T-helper 22 cell (primary cell): ENCODE measurements at places on chromosomes 16 and 17.

DNA sequence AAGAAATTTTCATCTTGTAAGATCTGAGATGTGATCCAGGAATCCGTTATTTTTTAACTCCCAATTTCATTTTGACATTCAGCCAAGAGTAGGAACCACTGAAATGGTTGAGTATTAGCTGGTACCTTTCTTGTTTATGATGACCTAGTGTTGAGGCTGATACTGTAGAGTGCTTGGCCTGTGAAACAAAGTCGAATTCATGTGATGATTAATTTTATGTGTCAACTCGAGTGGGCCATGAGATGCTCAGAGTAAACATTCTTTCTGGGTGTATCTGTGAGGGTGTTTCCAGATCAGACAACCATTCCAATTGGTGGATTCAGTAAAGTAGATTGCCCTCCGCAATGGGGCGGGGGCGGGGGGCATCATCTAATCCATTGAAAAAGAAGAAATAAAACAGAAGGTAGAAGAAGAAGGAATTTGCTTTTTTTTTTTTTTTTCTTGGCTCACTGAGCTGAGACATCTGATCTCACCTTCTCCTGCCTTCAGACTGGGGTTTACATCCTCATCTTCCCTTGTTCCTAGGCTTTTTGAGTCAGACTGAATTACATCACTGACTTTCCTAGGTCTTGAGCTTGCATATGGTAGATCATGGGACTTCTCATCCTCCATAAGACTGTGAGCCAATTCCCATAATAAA is 264.6 kb upstream of the KCNJ16 start:
- DNase-seq: no peak

GRCh38 chr17:55327225-55328088 is 62.7 kb downstream of the HLF start:
- DNase-seq: no peak

DNA sequence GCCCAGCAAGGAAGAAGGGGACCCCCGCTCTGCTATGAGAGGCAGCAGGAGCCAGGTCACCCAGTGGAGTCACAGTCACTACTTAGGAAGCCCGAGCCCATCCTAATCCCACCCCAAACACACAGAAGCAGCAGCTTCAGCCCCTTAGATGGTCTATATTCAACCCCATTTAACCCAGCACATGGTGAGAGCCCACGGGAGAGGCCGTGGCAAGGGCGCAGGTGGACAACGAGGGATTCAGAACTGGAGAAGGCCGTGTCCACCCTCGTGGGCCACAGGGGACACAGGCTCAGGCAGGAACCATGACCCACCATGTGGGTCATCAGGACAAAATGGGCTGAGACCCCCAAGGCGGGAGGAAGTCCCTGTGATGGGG is 1.6 kb upstream of the TRPV3 start:
- DNase-seq: no peak

DNA sequence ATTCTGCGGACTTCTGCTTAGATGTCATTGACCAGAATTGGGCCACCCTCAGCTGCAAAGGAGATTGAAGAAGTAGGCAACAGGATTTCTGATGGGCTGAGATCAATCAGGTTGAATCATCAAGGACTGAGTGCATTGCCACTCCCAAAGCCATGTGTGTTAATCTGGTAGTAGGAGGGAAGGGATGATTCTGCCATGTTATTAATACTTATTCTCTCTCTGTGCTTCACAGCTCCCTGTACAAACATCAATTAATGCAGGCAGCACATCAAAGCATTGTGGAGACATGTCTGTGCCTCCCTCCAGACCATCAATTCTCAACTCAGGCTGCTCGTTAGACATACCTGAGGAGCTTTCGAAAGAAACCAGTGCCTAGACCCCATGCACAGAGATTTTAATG is 11.6 kb downstream of the LRRC3C start:
- DNase-seq: no peak

DNA sequence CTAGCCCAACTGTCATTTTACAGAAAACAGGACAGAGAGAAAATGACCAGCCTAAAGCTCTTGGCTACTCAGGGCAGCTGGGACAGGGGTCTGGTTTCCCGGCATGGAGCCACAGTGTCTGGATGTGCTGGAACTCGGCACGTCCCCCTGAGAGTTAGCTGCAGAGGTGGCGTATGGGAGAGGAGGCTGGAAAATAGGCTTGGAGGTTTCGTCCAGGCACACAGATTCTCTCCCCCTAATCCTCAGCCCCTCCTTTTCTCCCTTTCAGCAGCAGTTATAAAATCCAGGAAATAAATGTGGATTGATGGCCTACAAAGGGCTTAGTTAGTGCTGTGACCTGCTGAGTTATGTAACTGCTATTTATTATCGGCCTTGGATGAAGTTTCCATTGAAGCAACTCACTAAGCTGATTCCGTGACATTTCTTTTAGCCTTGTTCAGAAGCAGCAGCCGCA is 89.5 kb upstream of the TOB1 start:
- DNase-seq: no peak

DNA sequence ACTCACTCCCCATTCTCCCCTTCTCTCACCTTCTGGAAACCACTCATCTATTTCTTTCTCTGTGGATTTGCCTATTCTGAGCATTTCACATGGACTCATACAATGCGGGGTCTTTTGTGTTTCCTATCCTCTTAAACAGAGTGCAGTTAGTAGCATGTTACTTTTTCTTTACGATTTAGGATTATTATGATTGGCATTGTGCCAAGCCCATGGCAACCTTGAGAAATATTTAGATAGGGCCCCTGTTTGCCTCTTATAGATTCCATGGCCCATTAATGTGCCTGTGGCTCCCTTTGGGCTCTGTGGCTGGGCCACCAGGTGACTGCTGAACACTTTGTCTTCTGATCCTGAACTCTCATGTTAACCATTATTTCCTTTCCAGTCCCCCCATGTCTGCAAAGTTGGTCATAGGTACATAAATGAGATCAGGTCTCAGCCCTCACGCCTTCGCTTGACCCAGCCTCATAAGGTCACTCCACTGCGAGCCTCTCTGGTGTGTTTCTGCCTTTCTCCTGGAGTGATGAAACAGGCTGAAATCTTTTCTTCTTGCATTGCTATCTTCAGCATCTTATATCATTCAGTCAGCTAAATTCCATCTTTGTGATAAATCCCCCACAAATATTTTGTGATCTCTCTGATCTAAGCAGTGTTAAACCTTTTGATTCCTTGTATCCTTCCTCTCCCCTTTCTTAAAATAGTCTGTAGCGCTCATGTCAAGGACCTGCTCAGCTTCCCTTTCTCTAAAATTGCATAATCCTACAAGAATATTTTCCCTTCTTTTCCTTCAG is 44.0 kb downstream of the MYH3 start:
- no peak for DNase-seq

- no peak for DNase-seq
Observed at GRCh38 chr17:17041018-17041521, 1.2 kb upstream of the MPRIP start.

DNA sequence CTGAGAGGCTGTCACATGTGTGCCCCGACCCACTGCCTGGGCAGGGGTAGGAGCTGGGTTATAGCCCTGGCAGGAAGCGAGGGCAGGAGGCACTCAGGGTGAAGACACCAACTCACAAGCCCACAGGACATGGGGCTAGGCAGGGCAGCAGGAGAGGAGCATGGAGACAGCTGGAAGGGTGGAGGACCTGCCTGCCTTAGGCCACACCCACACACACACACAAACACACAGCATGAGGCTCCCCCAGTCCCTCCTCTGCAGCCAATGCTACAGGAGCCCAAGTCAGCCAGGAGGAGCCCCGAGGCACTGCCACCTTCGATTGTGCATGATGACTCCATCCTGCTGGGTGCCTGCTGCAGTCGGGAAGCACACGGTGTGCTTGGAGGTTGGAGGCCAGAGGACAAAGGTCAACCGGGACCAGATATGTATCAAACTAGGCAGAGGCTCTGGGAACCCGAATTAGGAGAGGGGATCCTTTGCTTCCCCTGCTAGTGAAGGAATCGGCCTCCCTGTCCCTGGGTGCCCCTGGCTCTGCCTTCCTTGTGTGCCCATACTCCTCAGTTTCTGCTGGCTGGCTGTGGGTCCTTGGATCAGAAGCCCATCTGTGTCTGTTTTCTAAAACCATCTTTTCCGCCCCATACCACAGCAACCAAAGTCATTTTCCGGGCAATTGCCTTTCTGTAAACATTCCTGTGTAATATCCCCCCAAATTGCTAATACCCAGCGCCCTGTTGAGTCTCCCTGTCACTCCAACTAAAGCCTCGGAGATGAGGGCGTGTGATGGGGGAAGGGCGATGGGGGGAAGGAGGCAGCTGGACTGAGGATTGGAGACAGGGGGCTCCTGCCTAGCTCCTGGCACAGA is 20.5 kb downstream of the SRCIN1 start:
- DNase-seq: no peak

DNA sequence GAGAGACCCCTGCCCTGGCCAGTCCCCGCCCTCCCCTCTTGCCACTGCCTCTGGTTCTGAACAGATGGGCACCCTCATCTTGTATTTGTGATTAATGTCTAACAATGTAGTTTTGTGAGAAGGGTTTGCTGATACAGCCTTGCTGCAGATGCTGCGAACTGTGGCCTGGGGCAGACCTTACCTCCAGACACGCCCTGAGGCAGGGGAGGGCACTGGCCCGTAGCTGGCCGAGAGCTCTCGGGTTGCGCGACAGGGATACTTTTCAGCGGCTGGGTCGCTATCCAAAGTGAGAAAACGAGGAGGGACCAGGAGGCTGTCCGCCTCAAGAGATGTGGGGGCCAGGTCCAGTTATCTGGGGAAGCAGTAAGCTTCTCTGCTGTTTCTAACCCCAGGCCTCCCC is 21.9 kb downstream of the STH start:
- DNase-seq: no peak

DNA sequence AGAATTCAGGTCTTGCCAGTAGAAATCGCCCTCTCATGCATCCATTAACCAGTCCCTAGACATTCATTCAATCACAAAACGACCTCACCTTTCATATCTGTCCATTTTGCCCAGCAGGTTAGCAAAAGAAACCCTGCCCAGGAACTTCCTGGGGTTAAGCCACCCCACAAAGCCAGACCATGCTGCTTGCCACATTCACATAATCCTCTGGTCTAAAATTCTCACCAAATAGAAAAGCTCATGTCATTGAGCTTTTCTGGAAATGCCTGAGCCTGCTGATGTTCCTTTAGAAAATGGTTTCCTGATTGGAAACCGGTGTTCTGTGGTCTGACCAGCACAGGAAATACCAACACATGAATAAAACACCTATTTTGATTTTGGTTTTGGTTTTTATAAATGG is 21.6 kb upstream of the DYNLRB2 start:
- DNase-seq: no peak

DNA sequence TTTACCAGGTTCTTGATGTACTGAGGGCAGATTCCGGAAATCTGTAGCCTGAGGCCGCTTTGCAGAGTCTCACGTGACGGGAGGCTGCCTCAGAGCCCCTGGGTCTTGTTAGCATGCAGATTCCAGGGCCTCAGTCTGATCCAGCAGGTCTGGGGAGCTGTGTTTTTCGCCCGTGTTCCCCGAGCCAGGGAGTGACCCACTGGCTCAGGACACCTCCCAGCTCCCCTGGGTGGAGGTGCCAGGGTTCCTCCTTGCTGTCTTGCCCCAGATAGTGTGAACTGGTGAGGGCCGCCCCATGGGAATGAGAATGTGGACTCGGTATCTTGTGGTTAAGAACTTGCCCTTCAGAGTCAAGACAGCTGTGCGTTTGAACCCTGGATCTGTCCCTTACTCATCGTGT is 98.6 kb downstream of the OR1D5 start:
- DNase-seq: no peak

DNA sequence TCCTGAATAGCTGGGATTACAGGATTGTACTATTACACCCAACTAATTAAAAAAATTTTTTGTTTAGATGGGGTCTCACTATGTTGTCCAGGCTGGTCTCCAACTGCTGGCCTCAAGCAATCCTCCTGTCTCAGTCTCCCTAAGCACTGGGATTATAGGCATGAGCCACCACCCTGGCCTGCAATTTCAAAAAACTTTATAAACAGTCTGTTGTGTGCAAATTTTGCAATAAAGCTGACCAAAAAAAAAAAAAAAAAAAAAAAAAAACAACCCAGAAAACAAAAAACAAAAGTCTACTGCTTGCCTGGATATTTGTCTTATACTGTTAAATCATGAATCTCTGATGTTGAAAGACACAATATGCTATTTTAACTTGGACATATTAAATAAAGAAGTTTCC is 4.4 kb downstream of the CREBBP start:
- no peak for DNase-seq

DNA sequence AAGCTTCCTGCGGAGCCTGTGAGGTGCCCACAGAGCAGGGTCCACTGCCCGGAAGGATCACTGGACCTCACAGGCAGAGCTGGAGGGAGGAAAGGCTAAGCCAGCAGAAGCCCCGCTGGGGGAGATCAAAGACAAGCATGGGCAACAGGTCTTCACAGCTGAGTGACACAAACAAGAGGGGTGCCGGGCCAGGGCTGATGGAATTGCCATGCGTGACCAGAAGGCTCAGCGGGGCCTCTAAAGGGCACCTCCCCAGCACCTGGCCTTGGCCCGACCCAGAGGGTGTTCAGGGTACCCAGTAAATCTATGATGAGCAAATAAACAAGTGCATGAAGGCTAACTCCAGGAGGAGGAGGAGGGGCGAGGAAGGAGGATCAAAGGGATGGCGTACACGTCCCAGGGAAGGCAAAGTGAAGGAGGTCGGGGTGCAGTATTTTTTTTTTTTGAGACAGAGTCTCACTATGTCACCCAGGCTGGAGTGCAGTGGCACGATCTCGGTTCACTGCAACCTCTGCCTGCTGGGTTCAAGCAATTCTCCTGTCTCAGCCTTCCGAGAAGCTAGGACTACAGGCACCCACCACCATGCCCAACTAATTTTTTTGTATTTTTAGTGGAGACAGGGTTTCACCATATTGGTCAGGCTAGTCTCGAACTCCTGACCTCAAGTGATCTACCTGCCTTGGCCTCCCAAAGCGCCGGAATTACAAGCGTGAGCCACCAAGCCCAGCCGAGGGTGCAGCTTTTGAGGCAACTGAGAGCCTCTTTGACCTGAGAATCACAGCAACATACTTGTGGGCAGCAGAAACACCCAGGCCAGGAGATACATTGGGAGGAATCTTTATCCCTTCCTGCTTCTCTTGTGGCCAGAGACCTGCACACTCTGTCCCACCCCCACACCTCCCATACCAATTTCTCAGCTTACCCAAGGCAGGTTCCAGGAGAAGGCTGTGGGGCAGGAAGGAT is 16.1 kb upstream of the EXOC7 start:
- DNase-seq: no peak

GRCh38 chr16:20647736-20648135 is 49.7 kb downstream of the ACSM1 start:
- DNase-seq: no peak

DNA sequence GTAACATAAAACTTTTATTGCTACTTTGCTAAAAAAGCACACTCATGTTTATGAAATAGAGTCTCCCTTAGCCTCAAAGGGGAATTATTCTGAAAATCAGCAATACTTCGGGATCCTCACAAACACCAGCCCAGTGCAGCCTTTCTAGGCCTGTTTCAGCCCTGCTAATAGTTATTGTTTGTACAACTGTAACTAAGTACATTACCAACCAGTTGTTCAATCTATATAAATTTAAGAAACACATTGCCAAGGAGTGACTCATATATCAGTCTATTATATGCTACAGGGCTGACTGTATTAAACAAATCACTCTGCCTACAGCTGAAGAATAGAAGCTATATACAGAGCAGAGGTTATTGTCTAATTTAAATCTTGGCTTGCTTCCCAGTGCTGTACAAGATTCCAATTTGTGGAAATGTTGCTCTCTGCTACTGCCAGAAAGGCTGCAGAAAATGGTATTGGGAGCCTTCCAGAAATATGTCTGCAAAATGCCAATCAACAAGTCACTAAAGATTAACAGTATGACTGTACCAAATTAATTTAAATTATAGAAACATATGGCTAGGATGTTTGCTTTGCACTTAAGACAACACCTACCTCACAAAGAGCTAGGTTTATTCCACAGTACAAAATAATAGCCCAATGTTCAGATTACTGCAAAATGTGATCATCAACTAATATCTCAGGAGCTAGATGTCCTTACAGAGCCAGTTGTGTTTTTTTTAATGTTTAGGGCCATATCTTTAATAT is 49.7 kb downstream of the TOX3 start:
- DNase-seq: no peak
